Upper lobe of left lung (tissue), 6 donors: ENCODE measurements at places on chromosomes 16 and 17. TPM values are rescaled to one million over a fixed set of nuclear protein-coding genes. Genes with fewer than 3 reads are reported as not detected.

DNA sequence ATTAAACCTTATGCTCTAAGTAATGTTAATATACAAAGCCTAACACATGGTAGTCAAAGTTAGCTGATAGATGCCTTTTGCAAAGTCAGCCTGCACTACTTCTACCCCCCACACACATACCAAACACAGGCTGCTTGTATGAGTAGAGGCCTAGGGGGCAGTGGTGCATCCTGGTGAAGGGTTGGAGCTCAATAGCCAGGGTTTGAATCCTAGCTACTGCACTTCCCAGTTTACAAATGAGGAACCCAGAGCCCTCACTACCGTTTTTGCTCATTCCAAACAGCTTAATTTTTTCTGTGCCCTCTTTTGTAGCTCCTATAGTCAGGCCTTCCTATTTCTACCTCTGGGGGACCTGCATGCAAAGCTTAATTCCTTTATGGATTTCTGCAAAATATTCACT, 18.9 kb upstream of the HYDIN start:
- H3K36me3 ChIP-seq, result no peaks in the 10 kb centered on the region
- H3K4me3 ChIP-seq, result no peak overlapping the region
- H3K4me1 ChIP-seq, result peaks cover 4% of the 10 kb centered on the region

GRCh38 chr17:5446786-5447185, 7.8 kb upstream of the C1QBP start:
- H3K27ac ChIP-seq, result no peak overlapping the region
- no peaks in the 10 kb centered on the region for H3K27me3 ChIP-seq
- no peaks in the 10 kb centered on the region for H3K4me1 ChIP-seq
- peaks cover 84% of the 10 kb centered on the region for H3K36me3 ChIP-seq

DNA sequence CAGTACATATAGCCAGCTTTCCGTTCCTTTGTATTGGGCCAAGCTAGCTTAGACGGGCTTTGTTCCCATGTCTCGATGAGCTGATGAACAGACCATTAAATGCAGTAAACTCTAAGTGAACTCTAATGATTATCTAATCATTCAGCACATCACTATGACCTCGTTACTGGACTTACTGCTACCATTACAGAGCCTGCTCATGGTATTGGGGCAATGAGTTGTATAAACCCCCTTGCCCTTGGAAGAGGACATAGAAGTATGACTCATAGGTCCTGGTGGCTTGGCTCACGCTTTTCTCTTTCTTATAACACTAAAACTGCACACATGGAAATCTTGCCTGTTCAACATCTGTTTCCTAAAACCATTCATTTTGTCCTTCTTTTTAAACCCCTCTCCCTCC, 93.6 kb upstream of the DYNLRB2 start:
- no peak overlapping the region for H3K27ac ChIP-seq
- no peaks in the 10 kb centered on the region for H3K27me3 ChIP-seq
- no peak overlapping the region for H3K4me3 ChIP-seq
- DNase-seq, result no peak

Gene KCNJ18
- not detected for total RNA-seq

- no peaks in the 10 kb centered on the region for H3K27me3 ChIP-seq
- H3K27ac ChIP-seq, result no peak overlapping the region
- peaks cover 9% of the 10 kb centered on the region for H3K4me1 ChIP-seq
These were observed 79.6 kb upstream of the TEKT1 start for GRCh38 chr17:6910987-6911603.

GRCh38 chr16:89361751-89362539, 128.4 kb downstream of the ANKRD11 start:
- peaks cover 82% of the 10 kb centered on the region for H3K4me1 ChIP-seq
- no peak overlapping the region for H3K4me3 ChIP-seq
- DNase-seq, result no peak
- H3K27me3 ChIP-seq, result no peaks in the 10 kb centered on the region

GRCh38 chr17:50719144-50719923, at the start of gene LUC7L3:
TSS of gene LUC7L3 (plus strand) at chr17:50719603. CDS start at chr17:50719733, 130 bp downstream.
- DNase-seq, result peak; percentile 96
- H3K36me3 ChIP-seq, result no peaks in the 10 kb centered on the region
- H3K27me3 ChIP-seq, result no peaks in the 10 kb centered on the region
- H3K27ac ChIP-seq, result peak within 1 kb of the TSS; percentile 96
- peak within 1 kb of the TSS; percentile 73 for H3K4me3 ChIP-seq

DNA sequence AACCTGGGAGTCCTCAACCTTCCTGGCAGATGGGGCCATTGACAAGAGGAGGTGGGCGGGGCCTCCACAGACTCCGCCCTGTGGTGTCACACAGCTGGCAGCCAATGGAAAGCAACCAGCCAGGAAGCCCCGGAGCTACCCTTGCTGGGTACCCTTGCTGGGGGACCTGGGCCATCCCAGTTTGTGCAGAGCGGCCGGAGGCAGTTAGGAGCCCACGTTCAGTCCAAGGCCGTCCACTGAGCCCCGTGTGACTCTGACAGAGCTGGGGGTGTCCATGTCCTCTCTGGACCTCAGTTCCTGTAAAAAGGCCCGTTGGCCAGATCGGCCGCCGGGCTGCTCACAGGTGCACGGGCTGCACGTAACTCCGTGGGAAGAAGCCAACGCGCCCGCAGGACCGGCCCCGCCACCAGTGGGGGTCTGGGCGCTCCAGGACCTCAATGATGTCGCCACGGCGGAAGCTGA, 17.1 kb upstream of the FAM83G start:
- DNase-seq, result peak; percentile 76
- H3K4me1 ChIP-seq, result no peaks in the 10 kb centered on the region
- H3K27me3 ChIP-seq, result no peaks in the 10 kb centered on the region
- no peak overlapping the region for H3K4me3 ChIP-seq
- no peak overlapping the region for H3K27ac ChIP-seq

Gene CCL22
- 0.46 TPM for total RNA-seq

Gene ZCCHC14
- 35.3 TPM for total RNA-seq

DNA sequence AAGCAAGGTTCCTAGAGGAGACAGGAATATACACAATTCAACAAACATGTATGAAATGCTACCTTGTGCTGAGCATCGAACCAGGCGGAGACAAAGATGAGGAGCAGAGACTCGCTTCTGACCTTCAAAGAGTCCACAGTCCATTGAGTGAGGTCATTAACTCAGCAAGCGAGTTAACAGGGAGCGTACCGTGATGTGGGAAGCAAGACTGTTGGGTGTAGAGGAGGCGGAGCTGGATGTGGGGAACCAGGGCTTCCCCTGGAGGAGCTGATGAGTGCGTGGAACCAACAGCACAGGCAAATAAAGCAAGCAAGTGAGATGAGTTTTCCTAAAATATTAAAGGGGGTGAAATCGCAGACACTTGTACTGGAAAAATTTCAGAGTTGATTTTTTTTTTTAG, 65.0 kb downstream of the NXN start:
- H3K27ac ChIP-seq, result peak overlapping the region; percentile 86
- DNase-seq, result no peak
- H3K27me3 ChIP-seq, result no peaks in the 10 kb centered on the region
- H3K4me3 ChIP-seq, result no peak overlapping the region

DNA sequence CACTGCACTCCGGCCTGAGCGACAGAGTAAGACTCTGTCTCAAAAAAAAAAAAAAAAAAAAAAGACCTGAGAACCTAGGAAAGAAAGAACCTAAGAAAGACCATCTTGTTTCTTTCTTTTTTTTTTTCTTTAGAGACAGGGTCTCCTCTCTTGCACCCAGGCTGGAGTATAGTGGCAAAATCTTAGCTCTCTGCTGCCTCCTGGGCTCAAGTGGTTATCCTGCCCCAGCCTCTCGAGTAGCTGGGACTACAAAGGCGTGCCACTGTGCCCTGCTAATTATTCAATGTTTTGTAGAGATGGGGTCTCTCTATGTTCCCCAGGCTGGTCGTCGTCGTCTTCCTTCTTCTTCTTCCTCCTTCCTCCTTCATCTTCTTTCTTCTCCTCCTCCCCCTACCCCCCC, 7.8 kb upstream of the BIRC5 start:
- no peaks in the 10 kb centered on the region for H3K4me1 ChIP-seq
- H3K27me3 ChIP-seq, result no peaks in the 10 kb centered on the region
- no peak overlapping the region for H3K4me3 ChIP-seq
- no peak for DNase-seq
- no peak overlapping the region for H3K27ac ChIP-seq
- H3K36me3 ChIP-seq, result peaks cover 8% of the 10 kb centered on the region

- peak overlapping the region; percentile 23 for H3K4me3 ChIP-seq
- H3K36me3 ChIP-seq, result no peaks in the 10 kb centered on the region
- DNase-seq, result peak; percentile 89
- H3K27me3 ChIP-seq, result no peaks in the 10 kb centered on the region
- H3K4me1 ChIP-seq, result peaks cover 90% of the 10 kb centered on the region
These were observed 3.8 kb downstream of the NTHL1 start for GRCh38 chr16:2043667-2044451.

DNA sequence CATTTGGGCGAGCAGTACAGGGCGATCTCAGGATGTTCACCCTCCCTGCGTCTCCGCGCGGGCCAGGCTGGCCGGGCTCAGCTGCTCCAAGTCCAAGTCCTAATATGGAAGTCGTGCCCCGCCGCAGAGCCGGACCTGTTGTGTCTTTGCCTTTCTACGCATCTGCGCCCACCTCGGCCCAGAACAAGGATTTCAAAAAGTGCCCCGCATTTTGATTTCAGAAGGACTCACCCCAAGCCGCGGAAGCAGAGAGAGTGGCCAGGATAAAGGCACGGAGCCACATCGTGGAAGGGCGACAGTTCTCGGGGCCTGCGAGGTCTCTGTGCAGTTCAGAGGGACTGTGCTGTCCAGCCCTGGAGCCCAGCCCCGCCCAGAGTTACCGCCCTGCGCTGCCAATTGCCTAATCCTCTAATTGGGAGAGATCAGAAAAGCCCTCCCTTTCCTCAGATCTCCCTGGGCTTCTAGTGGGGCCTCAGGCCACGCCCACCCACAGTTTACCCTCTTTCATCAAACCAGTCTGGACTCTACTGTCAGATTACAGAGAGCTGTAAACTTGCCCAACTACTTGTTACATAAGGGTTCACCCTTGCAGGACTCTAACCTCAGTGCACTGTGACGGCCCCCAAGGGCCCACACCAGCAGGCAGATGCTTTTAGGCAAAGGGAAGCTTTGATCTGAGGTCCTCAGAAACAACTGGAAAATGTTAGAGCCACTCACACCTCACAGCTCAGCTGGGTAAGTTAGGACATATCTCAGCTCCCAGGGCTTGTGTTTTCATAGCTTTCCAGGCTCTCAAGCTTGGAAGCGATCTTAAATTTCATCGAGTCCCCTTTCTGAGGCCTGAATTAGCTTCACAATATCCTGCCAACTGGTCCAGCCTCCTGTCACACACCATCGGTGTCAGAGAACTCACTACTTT, at the start of gene CES1:
CES1 (minus strand) TSS at position 324 of the 919 bp plus-strand sequence; CDS start at position 283, 41 bp downstream.
- H3K4me1 ChIP-seq, result peaks cover 13% of the 10 kb centered on the region
- no peaks in the 10 kb centered on the region for H3K27me3 ChIP-seq
- peak; percentile 90 for DNase-seq
- H3K27ac ChIP-seq, result peak within 1 kb of the TSS; percentile 83
- peak within 1 kb of the TSS; percentile 30 for H3K4me3 ChIP-seq
- no peaks in the 10 kb centered on the region for H3K36me3 ChIP-seq

Gene ARHGAP23
- total RNA-seq, result 74.0 TPM

GRCh38 chr17:59844884-59845594, 47.7 kb downstream of the TUBD1 start:
- DNase-seq, result no peak
- no peak overlapping the region for H3K4me3 ChIP-seq
- peaks cover 25% of the 10 kb centered on the region for H3K36me3 ChIP-seq

Gene CEP112
- 39.5 TPM for total RNA-seq

Gene RRAD
- 50.3 TPM for total RNA-seq

DNA sequence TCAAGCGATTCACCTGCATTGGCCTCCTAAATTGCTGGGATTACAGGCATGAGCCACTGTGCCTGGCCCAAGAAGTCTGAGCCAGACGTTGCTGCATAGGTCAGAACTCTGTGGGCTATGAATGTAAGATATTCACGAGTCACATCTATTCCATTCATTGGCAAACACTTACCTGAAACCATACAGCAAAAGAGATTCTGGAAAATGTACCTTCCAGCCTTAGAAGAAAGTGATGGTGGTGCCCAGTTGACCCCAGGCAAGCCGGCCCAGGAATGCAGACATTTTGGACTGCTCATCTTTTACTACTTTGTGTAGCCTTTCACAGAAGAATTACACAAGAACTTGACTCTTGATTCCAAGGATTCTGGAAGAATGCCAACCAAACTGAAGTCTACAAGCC, 135.6 kb upstream of the N4BP1 start:
- H3K27ac ChIP-seq, result no peak overlapping the region
- DNase-seq, result no peak
- no peaks in the 10 kb centered on the region for H3K4me1 ChIP-seq
- H3K4me3 ChIP-seq, result no peak overlapping the region

Gene CRISPLD2
- 81.0 TPM for total RNA-seq

Gene OTOA
- not detected for total RNA-seq

DNA sequence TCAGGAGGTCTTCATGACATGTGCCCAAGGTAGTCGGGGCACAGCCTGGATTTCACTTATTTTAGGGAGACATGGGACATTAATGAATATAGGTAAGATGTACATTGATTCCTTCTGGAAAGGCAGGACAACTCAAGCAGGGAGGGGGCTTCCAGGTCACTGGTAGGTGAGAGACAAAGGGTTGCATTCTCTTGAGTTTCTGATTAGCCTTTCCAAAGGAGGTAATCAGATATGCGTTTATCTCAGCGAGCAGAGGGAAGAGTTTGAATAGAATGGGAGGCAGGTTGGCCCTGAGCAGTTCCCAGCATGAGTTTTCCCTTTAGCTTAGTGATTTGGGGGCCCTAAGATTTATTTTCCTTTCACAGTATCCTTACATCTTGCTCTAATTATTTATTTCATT, 443.8 kb upstream of the EEF2KMT start:
- DNase-seq, result no peak
- no peaks in the 10 kb centered on the region for H3K27me3 ChIP-seq
- no peaks in the 10 kb centered on the region for H3K36me3 ChIP-seq
- H3K4me3 ChIP-seq, result no peak overlapping the region
- H3K27ac ChIP-seq, result no peak overlapping the region

DNA sequence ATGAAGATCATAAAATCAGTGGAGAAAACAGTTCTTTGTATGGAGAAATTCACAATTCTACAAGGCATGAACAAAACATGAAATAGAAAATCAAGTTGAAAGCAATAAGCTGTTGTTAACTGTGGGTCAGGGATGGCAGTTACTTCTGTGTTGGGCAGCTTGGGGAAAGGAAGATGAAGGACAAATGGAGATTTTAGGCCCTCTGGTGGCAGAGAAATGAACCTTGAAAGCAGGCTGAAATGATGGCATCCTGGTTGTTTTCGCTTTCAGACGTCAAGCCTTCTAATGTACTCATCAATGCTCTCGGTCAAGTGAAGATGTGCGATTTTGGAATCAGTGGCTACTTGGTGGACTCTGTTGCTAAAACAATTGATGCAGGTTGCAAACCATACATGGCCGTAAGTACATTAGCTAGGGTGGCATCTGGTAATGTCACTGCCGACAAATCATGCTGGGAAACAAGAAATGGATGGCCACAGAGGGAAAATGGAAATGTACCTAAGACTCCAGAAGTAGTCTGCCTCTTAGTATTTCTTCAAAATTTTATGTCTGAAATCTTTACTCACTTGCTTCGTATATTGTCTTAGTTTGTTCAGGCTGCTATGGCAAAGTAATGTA, 108.9 kb downstream of the MAP2K6 start:
- H3K27ac ChIP-seq, result no peak overlapping the region
- H3K36me3 ChIP-seq, result no peaks in the 10 kb centered on the region
- H3K4me3 ChIP-seq, result no peak overlapping the region
- no peaks in the 10 kb centered on the region for H3K4me1 ChIP-seq
